NCI-H460 (cell line): ENCODE measurements at places on chromosomes 12 and 14. TPM values are rescaled to one million over a fixed set of nuclear protein-coding genes. Genes with fewer than 3 reads are reported as not detected.

Gene RD3L
- not detected in 2 replicates for total RNA-seq

Gene GALNT8
- not detected in 2 replicates for total RNA-seq

Gene GLIPR1L1
- not detected in 2 replicates for total RNA-seq

Gene KRT80
- total RNA-seq: 36.0 and 41.3 TPM in 2 replicates

Gene TAS2R9
- total RNA-seq: not detected in 2 replicates

Gene KRT75
- not detected in 2 replicates for total RNA-seq

Gene SLCO1C1
- 0.22 TPM in 1 of 2 replicates, not detected in the other for total RNA-seq
